ENCODE measurements at places on chromosomes 12 and 14.

GRCh38 chr14:101929946-101930345 lies 34.4 kb upstream of the DYNC1H1 start:
- DNase-seq, result no peak

DNA sequence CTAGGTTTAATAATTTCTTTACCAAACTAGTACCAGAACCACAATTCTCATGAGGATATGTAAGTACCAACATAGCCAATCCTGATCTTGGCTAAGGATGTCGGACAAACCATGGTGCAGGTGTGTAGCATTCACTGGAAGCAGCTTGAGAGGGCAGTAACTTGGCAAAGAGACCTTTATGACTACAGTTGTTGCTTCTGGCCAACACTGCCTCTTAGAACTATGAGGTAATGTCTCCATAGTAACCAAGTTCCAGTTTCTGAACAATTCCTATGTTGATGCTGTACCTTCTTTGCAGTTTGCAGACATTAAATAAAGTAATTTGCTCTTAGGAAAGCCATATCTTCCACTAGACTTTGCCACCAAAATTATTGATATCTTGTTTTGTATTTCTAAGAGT lies at the start of gene LMNTD1:
TSS of gene LMNTD1 (minus strand) at position 186 of the 400 bp plus-strand sequence. CDS start 324 bp downstream, outside the sequence.
- DNase-seq, result no peak

- no peak for DNase-seq
These were observed 102.9 kb upstream of the ABCD2 start for GRCh38 chr12:39722504-39722903.

DNA sequence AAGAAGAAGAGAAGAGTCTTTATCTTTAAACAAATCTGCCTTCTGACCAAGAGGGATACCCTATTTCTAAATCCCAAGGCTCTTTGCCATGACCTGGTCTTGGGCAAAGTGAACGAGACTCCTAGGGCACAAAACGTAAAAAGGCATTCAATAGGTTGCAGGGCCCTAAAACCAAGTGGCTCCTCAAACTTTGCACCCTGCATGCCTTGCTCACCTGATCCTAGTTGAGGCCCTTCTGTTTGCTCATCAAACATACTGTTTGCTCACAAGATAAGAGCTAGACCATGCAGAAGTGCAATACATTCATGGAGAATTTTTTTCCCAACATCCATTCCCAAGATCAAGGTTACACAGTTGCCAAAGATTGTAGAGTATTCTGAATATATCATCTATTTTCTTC lies 7.9 kb upstream of the PRH1 start:
- no peak for DNase-seq

DNA sequence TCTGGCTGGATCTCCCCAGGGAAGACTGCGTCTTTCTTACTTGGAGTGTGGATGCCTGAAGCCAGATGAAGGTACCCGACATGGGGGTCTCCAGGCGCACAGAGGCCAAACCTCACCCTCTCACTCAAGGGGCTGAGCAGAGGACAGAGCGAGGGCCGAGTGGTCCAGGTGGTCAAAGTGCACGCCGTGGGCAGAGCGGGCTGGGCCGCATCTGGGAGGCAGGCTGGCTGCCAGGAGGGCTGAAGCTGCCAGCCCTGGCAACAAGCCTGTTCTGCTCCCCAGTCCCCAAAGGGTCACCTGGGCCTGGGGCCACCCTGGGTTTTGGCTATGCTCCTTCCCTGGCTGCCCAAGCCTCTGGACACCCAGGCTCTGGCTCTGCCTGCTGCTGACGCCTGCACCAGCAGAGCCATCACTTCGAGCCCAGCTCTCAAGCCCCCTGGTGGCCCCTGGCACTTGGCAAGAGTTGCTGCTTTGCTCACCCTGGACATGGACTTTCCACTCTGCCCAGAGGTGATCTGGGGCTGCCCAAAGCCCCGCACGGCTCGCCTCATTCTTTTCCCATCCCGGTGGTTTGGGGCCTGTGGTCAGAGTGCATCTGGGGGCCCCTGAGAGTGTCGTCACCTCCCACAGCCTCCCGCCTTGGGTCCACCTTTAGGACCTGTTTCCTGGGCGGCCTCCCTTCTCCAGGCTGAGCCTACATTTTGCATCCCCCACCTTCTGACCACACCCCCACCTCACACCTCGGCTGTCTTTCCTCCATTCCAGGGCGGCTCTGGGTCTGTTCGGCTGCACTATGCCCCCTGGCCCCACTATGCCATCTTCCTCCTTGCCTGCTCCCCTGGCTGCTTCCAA lies 2.8 kb downstream of the ADSS1 start:
- DNase-seq, result no peak

GRCh38 chr12:116599285-116600136 lies 40.3 kb downstream of the MAP1LC3B2 start:
- DNase-seq, result peak; percentile 55

GRCh38 chr14:39029789-39030188 lies 73.2 kb downstream of the SEC23A start:
- DNase-seq, result no peak

DNA sequence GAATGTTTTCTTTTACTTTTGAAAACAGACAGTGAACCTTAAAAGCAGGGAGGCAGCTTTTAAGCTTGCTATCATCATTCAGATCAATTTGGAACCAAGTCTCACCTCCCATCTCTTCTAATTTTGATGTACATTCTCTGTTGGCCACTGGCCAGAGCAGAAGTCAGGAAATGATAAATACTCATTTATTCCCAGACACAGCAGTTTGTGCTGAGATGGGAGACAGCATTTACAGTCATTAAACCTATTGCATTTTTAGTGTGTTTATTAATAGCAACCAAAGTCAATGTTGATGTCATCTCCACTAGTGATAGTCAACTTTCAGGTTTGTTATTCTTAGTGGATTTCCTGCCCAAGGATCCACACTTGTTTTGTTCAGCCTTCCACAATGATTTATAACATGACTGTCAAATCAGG lies 320.0 kb upstream of the ATP2B1 start:
- DNase-seq, result no peak

- DNase-seq, result no peak
These were observed 275.9 kb downstream of the FBXL14 start for GRCh38 chr12:1318327-1319031.

DNA sequence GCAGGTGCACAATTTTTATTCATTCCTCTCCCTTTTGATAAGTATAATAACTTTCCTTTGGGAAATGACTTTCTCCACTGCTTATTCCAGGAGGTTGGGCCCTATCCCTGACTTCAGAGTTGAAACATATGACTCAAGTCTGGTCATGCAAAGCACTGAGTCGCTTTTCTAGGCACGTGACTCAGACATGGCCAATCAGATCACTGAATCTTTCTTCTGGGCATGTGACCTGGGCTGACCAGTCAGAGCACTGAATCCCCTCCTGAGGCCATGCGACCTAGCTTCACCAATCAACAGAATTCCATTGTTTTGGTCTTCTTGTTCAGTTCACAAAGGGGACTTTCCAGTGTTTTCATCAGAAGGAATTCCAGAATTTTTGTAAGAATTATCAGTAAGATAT lies 377.1 kb upstream of the KITLG start:
- no peak for DNase-seq

DNA sequence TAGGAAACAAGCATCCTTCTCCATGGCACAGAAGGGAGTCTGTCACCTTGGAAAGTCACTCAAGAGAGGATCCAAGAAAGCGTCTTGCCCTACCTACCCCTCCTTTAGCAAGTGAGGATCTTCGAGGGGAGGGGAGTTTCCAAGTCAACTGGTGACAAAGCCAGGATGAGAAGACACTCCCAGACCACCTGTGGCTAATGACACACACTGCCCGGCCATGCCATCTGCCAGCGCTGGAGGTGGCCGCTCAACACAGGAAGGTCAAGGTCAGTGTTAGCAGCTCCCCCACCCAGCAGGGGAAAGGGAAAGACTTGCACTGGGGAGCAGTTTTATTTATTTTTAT lies 41.3 kb downstream of the ELK3 start:
- DNase-seq, result no peak

- DNase-seq, result no peak
These were observed 62.2 kb downstream of the RFX4 start for GRCh38 chr12:106645074-106645421.

GRCh38 chr12:98002887-98003493 lies 512.4 kb upstream of the TMPO start:
- DNase-seq, result no peak

GRCh38 chr12:103441437-103442181 lies 54.2 kb downstream of the C12orf42 start:
- peak; percentile 40 for DNase-seq

DNA sequence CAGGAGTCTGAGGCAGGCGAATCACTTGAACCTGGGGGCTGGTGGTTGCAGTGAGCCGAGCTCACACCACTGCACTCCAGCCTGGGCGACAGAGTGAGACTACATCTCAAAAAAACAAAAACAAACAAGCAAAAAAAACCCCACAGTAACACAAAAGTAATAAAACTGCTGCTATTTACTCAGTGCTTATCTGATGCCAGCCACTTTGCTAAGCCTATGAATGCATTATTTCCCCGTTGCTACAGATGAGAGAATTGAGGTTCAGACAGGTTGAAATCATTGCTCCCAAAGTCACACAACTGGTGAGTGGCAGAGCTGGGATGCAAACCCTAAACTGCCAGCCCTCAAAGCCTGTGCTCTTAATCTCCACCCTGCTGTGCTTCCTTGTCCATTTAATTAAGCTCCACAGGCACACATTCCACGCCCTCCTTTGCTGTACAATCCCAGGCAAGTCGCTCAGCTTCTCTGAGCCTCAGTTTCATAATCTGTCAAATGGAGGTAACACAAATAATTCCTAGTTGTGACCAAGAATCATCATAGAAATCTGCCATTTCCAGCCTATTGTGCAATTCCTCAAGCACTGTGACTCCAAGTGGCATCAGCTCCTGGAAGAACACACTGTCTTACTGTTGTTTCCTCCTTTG lies 5.7 kb upstream of the OAS3 start:
- no peak for DNase-seq

- DNase-seq, result no peak
These were observed 255.0 kb upstream of the NPAS3 start for GRCh38 chr14:32683679-32684078.

- no peak for DNase-seq
These were observed 135.3 kb downstream of the SMOC1 start for GRCh38 chr14:70014406-70015095.

- no peak for DNase-seq
These were observed 92.5 kb downstream of the DPF3 start for GRCh38 chr14:72801381-72801812.

- no peak for DNase-seq
These were observed 10.9 kb downstream of the COPS7A start for GRCh38 chr12:6734506-6735387.

- DNase-seq, result no peak
These were observed 22.6 kb upstream of the DUSP16 start for GRCh38 chr12:12585115-12585863.

DNA sequence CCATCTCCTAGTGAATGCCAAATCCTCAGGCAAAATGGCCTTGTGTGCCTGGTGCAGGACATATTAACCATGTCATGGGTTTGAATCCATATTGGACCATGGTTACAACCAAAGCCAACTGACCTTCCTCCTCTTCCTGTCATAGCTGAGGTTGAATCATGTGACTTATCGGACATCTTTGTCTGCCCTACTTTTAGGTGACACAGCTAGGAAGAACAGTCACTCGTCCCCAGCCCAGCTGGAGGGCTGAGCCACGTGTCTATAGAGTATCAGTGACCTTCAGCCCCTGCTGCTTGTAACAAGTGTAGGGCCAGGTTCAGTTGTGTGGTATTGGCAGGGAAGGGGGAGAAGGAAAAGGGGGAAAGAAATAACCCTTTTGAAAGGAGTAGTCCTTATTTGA lies 225.2 kb downstream of the KTN1 start:
- DNase-seq, result no peak

DNA sequence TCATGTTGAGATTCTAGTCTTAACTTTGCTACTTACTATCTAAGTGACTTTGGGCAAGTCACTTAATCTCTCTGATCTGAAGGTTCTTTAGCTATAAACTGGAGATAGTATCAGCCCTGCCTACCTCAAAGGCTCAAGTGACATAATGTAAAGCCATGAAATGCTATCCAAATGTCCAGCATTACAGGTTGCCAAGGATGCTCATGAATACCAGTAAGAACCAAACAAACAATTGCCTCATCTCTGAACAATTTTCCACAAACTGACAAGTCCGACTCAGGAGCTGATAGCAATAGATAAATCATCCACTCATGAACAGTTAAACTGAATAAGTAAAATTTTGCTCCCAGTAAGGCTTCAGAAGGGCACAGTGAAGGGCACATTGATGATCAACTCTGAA lies 51.5 kb downstream of the LMNTD1 start:
- no peak for DNase-seq

DNA sequence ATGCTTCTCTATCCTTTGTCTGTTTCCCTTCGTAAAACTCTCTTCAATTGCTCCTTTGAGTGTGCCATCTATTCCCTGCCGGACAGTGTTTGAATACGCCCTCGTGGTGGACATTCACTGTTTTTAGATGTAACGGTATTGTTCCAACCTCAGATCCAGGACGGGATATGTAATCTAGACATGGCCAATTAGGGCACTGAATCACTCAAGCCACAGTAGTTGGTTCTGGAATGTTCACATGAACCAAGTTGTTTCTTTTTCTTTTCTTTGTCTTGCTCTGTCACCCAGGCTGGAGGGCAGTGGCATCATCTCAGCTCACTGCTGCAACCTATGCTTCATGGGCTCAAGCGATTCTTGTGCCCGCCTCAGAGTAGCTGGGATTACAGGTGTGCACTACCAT lies 204.2 kb upstream of the PLXNC1 start:
- no peak for DNase-seq

DNA sequence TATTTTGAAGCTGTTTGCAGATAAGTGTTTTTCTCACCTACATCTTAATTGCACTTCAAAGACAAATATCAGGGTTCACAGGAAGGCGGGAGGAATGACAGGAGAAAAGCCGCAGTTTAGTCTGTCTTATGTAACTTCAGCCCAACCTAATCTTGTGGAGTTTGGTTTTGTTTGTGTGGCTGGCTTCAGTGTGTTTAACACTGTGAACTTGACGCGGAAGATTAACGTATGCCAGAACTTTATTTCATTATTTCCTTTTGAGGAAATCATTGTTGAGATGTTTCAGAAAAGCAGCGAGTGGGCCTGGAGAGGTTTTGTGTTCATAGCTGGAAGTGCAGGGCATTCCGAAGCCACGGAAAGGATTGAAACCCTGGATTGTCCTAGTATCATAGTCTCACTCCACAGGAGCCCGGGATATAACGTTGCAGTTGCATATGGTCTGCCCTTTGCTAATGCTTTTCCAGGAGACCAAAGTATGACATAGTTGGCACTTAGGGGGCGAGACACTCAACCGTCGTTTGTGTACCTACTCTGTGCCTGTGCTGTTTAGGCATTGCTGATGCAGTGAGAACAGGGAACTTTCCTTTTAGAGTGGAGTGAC lies 2.0 kb downstream of the PELI2 start:
- no peak for DNase-seq

- no peak for DNase-seq
These were observed 30.4 kb downstream of the CCDC92 start for GRCh38 chr12:123942238-123942653.

- DNase-seq, result no peak
These were observed 1027.4 kb downstream of the FSCB start for GRCh38 chr14:43479596-43480195.

DNA sequence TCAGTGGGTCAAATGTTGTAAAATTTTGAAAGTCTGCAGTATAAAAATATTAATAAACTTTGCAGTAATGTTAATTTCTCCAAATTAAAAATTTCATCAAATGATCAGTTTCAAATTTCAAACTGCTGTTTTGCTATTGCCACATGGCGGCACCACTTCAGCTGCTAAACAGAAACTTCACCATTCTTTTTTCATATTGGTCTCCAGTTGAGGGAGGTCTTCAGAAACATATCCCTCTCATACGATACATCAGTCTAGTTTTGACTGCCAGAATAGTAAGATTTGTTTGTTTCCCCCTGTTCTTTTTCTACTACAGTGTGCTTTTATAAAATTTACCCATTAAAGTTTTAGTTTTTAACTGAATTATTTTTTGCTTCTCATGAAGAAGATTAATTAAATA lies 4.2 kb upstream of the TRHDE start:
- DNase-seq, result no peak
